ENCODE measurements at places on chromosomes 6 and 20. TPM values are rescaled to one million over a fixed set of nuclear protein-coding genes. Genes with fewer than 3 reads are reported as not detected.

Gene HMGA1
- 444 TPM for total RNA-seq

Gene KCNK16
- not detected for total RNA-seq

Gene SLC17A2
- total RNA-seq: not detected

Gene MEI4
- total RNA-seq: 0.05 TPM

Gene LY6G6F
- not detected for total RNA-seq

Gene SFTA2
- not detected for total RNA-seq

Gene GNMT
- total RNA-seq: 0.72 TPM

Gene ZNF217
- total RNA-seq: 210 TPM

Gene WFDC10B
- total RNA-seq: not detected

Gene ZC2HC1B
- total RNA-seq: not detected

Gene SAPCD1
- 6.3 TPM for total RNA-seq

Gene ZSCAN31
- total RNA-seq: 10.4 TPM

Gene HIVEP1
- total RNA-seq: 16.7 TPM

Gene PRR18
- 0.23 TPM for total RNA-seq

Gene GPR6
- total RNA-seq: not detected

Gene SPTLC3
- 0.03 TPM for total RNA-seq

Gene FAM50B
- not detected for total RNA-seq

Gene ULBP1
- total RNA-seq: 3.1 TPM

Gene SNTA1
- 12.0 TPM for total RNA-seq

Gene FRK
- total RNA-seq: 2.5 TPM

Gene C20orf202
- not detected for total RNA-seq

Gene HMGCLL1
- not detected for total RNA-seq

Gene C6orf52
- 6.5 TPM for total RNA-seq

Gene TOX2
- 85.4 TPM for total RNA-seq

Gene SIRPD
- total RNA-seq: not detected

Gene BPIFB4
- total RNA-seq: not detected

Gene LCA5
- 7.0 TPM for total RNA-seq

Gene MCHR2
- total RNA-seq: not detected

Gene TDRD6
- total RNA-seq: not detected

Gene PLN
- not detected for total RNA-seq

Gene CST8
- not detected for total RNA-seq

Gene ZDHHC14
- 19.9 TPM for total RNA-seq

Gene OPRM1
- not detected for total RNA-seq

Gene ERVFRD-1
- total RNA-seq: not detected

Gene F13A1
- total RNA-seq: 0.26 TPM

Gene SPAG4
- total RNA-seq: 17.6 TPM

Gene EPHA7
- 8.6 TPM for total RNA-seq

Gene KCNB1
- 11.1 TPM for total RNA-seq

Gene OPN5
- not detected for total RNA-seq

Gene MUC21
- not detected for total RNA-seq

Gene GRM1
- not detected for total RNA-seq

Gene COL11A2
- total RNA-seq: 0.57 TPM

Gene BFSP1
- total RNA-seq: 6.9 TPM

Gene FOXF2
- 12.7 TPM for total RNA-seq

Gene ANKEF1
- 6.3 TPM for total RNA-seq

Gene RNF39
- not detected for total RNA-seq

Gene SHLD1
- total RNA-seq: 4.3 TPM

All from Panc1 (cell line).